ENCODE measurements at places on chromosomes 16 and 17.

GRCh38 chr17:27282054-27282551 lies 11.8 kb upstream of the WSB1 start:
- DNase-seq: no peak

DNA sequence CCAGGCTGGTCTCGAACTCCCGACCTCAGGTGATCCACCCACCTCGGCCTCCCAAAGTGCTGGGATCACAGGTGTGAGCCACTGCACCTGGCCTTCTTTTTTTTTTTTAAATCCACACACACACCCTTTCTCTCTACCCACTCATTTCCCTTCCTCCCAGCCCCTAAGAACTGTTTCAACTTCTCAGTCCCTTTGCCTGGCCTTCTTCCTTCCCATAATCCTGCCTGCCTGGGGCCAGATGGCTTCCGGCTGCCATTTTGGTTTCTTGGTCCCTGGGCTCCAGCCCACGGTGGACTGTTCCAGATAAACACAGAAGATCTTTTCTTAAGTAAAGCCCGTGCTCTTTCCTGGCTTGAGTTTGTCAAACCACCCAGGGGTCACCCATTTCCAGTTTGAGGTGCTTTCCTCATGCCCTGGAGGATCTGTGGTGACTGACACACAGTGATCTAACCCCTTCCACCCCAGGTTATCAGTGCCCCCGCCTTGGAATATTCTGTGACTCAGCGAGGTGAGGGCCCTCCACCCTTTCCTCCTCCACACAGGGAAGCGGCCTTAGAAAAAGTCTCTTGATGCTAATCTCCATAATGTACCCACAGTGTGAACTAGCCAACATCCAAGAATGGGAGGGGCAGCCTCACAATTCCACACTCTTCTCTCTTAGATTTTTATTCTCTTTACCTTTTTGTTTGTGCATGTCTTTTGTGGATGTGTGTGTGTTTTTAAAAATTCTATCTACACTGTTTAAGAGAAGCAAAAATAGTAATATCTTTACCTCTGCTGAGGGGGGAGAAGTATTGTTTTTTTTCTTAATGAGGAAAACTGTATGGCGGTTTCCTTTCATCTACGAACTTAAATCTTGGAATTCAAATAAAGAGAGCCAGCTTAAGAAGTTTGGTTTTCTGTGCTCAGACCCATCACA lies 60.0 kb downstream of the CRISPLD2 start:
- DNase-seq: no peak

GRCh38 chr16:88703486-88704309 lies 2.5 kb downstream of the RNF166 start:
- peak; percentile 59 for DNase-seq

DNA sequence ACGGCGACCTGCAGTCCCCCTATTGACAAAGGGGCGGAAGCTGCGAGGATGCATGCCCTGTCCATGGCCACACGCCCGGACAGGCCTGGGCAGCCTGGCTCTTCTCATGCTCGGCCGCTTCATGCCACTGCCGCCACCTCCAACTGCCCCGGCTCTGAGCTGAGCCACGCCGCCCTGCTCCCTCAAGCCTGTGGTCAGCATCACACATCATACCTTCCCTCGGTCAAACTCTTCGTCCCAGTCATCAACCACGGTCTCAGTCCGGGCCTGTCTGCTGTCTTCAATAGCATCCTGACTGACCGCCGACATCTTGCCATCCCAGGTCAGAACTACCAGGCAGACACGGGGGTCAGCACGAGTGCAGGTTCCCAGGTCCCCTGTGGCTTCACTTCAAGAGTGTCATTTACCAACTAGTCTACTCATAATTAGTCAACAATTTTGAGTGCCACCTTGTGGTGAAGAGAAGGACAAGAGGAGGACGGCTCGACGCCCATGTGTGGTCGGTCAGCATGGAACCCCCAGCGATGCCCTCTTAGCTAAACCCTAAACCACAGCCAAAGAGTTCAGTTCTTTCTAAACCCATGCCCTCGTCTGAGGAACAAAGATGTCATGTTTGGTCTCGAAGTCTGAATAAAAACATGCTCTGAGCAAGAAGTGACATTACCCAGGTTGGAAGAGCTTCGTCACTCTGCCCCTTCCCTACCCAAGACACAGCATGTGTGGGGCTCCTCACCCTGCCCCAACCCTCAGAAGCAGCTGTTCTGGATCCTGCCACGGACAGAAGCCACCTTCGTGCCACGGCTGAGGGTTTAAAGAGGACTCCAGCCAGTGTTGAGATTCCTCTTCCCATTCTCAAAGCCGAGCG lies 16.9 kb upstream of the CYTH1 start:
- no peak for DNase-seq

- DNase-seq: no peak
These were observed 32.0 kb downstream of the GAS7 start for GRCh38 chr17:10166176-10166935.

GRCh38 chr17:78325076-78325687 lies 34.7 kb downstream of the SOCS3 start:
- no peak for DNase-seq

DNA sequence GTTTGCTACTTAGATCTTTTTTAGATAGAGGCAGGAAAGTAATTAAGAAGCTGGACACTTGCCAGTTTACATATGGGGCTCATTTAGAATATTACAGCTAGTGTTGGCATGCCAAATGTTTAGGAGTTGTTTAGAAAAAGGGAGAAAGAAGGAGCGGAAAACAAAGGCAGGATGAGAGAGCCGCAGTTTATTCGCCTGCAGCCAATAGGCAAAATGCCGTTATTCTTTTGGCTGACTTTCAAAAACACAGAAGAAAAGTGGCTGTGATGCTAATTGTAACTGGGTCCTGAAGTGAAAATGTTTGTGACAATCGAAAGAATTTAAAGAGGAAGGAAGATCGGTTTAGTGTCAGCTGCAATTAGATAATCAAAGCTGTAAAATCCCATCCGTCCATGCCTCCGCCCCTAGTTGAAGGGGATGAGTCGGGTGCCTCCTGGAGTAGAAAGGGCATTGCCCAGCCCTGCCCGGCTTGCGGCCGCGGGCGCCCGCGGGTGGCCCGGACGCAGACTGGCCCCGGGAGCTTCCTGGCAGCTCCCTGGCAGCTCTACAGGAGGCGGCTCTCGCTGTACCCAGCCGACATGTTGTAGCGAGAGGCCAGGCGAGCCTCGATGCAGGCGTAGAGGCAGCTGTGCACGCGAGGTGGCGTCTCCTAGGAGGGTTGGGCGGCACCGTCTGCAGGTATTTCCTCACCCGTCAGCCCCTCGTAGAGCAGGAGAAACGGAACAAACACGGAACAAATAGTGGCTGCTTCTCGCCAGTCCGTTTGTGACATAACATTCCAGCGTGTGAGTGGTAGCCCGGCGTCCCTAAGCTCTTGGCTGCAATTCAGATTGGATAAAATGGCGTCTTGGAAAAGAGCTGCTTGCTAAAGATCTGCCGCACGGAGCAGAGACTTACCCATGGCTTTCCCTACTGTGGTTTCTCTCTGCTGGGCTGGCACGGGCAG lies 82.2 kb downstream of the TNRC6C start:
- DNase-seq: no peak

DNA sequence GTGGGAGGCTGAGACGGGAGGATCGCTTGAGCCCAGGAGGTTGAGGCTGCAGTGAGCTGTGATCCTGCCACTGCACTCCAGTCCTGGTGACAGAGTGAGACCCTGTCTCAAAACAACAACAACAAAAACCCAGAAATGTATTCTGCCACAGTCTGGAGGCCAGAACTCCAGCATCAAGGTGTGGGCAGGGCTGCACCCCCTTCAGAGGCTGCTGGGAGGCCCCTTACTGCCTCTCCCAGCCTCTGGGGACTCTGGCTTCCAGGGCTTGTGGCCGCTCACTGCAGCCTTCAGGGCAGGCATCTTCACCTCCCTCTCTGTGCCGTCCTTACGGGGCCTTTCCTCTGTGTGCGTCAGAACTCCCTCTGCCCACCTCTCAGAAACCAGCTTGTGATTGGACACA lies 209.4 kb upstream of the GSE1 start:
- DNase-seq: no peak

GRCh38 chr17:30401097-30401496 lies 22.4 kb downstream of the CPD start:
- no peak for DNase-seq

GRCh38 chr17:65546579-65546978 lies 14.9 kb downstream of the AXIN2 start:
- no peak for DNase-seq

DNA sequence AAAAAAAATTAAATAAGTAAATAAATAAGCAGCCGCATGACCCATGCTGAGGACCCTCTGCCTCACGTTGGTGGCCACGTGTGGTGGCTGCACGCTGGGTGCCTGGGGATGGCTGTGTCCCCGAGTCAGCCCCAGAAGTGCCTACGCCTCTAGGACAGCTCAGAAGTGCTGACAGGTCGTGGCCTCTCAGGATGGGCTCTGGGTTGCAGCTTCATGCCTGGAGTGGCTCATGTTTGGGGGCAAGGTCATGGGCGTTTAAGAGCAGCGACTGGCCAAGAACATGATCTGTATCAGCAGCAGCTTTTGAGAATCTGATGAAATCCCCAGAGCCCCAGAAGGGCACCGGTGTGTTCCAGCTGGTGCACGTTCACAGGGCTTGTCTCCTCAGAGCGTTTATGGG lies 26.8 kb upstream of the CAPN15 start:
- DNase-seq: no peak

GRCh38 chr17:73823684-73824083 lies 179.4 kb upstream of the SDK2 start:
- DNase-seq: no peak

DNA sequence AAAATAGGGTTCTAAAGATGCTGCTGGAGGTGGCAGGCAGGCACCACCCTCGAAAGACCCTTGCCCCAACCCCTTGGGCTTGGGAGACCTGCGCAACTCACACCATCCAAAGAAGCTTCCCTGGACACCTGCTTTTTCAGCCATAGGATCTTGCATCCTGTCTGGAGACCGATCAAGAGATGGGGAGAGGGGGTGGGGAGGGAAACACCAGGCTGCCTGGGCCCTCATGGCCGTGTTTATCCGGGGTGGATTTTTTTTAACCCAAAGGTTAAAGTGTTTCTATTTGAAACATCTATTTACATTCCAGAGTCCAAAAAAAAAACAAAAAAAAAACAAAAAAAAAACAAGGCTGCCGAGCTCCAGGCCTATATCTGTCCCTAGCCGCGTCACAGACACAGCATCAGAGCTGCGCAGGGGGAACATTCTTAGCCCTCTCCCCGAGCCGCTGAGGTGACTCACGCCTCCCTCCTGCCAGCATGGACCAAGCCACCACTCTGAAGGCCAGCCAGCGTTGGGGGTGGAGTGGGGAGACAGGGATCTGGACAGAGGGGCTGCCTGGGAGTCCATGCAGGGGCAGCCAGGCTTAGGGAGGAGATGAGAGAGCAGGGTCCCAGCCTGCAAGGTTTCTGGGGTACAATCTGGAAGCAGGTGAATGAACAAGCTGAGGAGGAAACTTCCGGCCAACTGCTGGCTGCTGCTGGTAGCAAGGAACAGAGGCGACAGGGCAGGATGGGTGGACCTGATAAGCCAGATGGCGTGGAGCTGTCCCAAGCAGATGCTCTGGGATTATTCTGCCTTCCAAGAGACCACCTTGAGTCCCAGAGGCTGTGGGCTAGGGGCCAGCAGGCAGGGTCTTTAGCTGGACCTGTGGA lies 14.8 kb downstream of the HDAC5 start:
- no peak for DNase-seq

GRCh38 chr16:30660424-30661261 lies 2.4 kb downstream of the FBRS start:
- DNase-seq: no peak

GRCh38 chr17:39979893-39980350 lies 685 bp upstream of the PSMD3 start:
- DNase-seq: peak; percentile 15

DNA sequence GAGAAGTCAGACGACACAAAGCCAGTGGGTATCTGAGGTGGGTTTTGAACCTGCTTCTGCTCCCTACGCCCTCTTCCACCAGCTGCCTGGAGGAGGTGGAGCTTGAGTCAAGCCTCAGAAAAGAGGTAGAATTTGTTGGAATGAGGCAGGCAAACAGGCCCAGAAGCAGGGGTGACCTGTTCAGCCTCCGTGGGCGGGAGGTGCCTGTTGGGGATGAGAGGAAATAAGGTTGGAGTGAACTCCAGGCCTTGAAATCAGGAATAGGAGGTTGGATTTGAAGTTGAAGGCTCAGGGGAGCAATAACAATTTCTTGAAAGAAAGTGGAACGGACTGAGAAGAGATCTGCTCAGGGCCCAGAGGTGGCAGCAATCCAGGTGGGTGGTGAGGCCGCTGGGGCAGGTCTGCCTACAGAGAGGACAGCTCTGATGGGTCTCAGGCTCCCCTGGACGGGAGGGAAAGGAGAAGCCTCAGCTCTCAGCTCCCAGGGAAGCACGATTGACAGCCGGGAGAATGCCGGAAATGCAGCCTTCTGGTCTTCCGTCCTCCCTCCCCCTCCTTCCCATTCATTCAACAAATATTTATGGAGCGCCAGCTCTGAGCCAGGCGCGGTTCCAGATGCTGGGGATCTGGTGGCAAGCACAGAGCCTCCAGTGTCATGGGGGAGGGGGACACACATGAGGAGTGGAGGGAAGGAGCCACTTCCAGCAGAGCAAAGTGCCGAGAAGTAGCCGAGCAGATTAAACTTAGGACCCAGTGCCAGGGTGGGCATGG lies 61.9 kb upstream of the CIBAR2 start:
- no peak for DNase-seq

DNA sequence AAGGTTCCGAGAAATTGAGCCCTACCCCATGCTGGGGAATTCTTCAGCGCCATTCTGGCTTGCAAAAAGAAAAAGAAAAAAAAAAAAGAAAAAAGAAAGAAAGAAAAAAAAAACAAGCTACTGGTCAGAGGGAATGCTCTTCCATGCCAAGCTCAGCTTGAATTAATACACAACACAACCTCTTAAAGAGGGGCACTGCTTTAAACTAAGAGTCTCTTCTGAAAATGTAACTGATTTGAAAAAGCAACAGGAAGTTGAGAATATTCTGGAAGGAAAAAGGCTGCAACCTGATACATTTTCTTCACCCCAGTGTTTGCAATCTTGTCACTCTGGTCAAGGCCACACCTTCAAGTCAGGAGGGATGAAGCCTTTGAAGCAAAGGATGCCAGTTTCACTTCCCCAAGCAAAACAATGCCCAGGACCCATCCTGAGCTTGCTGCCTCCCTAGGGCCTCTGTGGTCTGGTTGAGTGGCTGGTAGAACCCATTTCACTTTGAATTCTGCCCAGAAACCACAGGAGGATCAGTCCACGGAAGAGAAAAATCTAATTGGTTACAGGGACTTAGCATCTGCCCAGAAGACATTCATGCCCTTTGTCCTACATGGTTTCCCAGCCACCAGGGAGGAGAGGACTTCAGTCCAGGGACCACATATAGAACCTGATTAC lies 389.7 kb downstream of the SOX9 start:
- DNase-seq: no peak

GRCh38 chr16:72875291-72876031 lies 172.5 kb downstream of the ZFHX3 start:
- no peak for DNase-seq

DNA sequence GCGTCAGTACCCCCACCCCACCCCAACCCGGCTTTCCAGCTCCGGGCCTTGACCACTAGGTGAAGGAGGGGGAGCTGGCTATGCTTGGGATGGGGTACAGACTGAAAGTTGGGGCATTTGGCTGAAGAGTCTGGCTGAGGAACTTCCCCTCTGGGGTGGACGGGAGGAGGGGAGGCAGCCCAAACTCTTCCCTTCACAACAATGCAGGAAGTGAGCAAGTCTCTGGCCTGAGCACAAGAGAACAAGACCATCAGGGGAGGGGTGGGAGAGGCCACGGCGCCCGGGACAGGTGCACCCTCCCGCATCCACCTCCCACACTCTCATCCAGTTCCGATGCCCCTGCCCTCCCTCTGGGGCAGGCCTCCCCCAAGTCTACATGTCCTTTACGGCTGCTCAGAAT lies 5.6 kb downstream of the USH1G start:
- no peak for DNase-seq

GRCh38 chr17:75539967-75540729 lies 14.7 kb downstream of the LLGL2 start:
- no peak for DNase-seq

GRCh38 chr17:64176556-64176955 lies 46.6 kb upstream of the ERN1 start:
- DNase-seq: no peak

All from stimulated activated CD8-positive, alpha-beta memory T cell treated with anti-CD3 and anti-CD28 coated beads, Interleukin-7, amount 100 ng/mL, for 1 hour (primary cell).